ENCODE measurements at places on chromosomes 3 and 15.

- no peak for DNase-seq
Observed at GRCh38 chr15:61479613-61480012, 250.5 kb upstream of the RORA start.

GRCh38 chr15:85592148-85592547 is 202.6 kb downstream of the KLHL25 start:
- peak; percentile 93 for DNase-seq

DNA sequence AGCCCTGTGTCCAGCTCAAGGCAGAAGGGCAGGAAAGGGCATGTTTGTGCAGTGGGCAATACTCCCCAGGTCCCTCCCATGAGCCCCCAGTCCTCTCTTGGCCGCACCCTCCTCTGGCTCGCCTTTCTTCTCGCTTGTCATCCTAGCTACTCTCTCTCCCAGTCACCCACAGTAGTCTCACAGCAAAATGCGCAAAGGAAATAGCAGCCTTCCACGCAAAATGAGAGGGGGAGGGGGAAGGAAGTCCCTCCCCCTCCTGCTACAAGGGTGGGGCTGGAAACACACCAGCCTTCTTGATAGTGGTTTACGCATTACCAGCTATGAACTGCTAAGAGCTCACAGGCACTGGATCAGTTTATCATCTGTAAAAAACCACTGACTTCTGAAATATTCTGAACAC is 83.8 kb downstream of the GADL1 start:
- no peak for DNase-seq

GRCh38 chr15:95626501-95627361 is 703.8 kb upstream of the NR2F2 start:
- no peak for DNase-seq

DNA sequence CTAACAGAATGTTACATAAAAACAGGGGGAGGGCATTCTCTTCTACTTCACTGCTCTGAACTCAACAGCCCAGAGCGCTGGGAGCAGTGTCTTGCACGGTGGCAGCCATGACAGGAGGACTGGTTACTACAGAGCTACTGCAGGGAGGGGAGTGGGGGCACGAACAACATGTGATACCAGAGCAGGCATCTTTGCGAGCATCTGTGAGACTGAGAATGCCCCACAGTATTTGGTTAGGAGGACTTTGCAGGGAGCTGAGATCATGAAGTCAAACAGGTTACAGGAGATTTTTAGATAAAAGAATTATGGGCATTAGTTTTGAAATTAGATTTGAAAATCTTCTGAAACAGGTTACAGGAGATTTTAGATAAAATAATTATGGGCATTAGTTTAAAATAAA is 58.8 kb upstream of the GOLGA8B start:
- DNase-seq: no peak

DNA sequence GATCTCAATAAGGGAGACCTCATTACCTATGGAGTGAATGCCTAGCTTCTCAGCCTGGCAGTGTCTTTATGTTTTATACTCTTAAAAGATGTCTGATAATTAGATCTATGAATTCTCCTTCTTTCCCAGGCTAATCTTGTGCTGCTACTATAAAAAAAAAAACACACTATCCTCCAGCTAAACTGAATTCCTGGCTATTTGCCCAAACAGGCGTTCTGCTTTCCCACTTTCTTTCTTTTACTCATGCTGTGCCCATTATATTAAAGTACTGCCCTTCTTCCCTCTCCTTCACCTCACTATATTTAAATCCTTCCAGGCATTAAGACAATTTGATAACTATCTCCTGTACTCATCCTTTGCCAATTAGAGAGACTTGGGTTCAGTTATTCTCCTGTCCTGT is 1134.9 kb downstream of the ROBO2 start:
- DNase-seq: no peak

- DNase-seq: peak; percentile 95
Observed at GRCh38 chr15:38843736-38844590, 279.3 kb upstream of the RASGRP1 start.

Measured in endothelial cell of umbilical vein (primary cell).